CD4-positive, alpha-beta T cell treated with Interleukin-17A for 1 hour (primary cell): ENCODE measurements at places on chromosomes 2 and 18.

GRCh38 chr18:58980991-58981390 is 116.3 kb downstream of the ZNF532 start:
- no peak for DNase-seq

DNA sequence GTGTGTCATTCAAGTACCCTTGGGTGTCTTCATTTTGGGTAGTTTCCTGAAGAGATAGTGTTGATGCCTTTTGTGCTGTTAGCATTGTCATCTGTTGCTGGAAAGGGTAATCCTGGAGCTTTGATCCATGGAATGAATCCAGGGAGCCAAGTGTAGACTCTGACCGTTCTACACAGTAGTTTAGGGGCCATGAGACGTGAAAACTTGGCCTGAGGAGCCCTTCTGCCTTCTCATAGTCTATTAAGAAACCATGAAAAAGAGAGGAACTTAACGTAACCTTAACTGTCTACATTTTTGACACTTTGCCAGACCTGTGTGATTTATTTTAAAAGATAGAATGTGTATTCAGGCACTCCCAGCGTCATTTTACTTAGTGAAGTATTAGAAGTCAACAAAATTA is 194.0 kb downstream of the BABAM2 start:
- no peak for DNase-seq

DNA sequence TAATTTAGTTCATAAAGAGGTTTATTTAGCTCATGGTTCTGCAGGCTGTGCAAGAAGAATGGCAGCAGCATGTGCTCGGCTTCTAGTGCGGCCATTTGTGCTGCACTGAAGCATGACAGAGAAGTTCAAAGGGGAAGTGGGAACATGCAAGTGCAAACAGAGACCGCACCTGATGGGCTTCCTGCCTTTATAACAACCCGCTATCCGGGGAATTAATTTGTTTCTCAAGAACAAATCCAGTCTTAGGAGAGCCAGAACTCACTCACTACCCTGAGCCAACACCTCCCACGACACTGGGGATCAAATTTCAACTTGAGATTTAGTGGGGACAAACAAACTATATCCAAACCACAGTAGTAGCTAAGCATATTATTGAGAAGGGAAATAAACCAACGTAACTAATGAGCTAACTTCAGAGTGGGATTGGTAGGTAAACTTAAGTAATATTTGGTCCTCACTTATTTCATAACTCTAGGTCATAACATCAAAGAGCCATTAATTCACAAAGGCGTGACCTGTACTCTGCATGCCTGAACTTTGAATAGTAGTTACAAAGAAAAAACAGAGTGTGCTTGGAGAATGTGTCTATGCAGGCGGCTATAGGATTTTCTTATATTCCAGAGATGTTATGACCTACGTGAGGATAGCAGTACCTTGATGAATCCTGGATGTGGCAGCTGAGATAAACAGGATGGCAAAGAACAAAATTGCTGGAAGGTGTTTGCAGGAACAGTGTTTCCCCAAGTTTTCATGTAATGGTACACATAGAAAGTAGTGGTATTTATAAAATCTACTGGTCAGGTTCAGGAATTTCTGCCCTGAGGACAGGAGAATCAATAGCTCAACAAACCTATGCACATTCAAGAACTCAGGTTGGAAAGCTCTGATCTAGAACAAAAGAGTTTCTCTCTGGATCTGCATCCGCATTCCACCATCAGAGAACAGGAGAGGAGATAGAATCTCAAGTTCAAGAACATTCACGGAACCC is 845.9 kb upstream of the ID2 start:
- no peak for DNase-seq

DNA sequence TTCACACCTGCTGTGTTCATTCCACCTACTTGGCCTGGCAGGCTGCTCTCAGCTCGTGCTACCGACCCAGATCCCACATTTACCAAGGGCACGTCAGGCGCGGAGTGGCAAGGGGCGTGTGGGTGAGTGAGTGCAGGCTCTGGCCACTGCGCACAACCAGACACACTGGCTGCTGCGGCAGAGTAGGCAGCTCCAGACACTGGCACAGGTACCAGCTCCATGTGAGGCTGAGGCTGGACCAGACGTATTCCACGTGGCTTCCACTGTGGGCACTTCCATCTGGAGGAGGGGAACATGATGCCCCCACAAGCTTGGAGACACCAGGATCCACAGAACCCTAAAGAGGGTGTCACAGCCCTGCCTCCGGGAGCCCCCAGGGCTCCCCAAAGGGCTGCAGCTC is 74.6 kb upstream of the ZNF804A start:
- DNase-seq = no peak

DNA sequence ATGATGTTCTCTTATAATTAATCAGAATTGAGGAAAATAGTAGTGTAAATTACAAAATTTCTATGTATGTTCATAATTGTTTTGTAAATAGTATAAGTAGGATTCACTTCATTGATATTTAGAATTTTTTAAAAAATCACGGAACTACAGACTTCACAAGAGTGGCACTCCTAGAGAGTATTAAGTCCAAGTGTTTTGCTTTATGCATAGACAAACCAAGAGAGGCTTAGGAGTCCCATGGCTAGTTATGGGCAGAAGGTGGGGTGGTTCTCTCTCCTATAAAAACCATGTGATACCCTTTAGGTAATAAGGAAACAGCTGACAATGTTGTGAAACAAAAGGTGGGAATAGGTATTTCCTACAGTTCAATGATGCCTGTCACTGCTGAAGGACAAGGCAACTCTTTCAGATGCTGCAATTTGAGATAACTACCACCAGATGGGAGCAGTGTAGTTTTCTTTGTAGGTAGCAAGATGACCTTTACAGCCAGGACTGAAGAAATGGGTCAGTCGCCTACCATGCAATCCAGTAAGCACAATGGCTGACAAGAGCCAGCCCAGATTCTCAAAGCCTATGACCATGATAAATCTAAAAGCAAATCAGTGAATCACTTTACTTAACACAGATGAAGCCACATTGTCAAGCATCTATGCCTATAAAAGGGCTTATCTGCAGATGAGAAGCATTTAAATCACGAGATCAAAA is 83.9 kb downstream of the AAK1 start:
- peak; percentile 54 for DNase-seq

DNA sequence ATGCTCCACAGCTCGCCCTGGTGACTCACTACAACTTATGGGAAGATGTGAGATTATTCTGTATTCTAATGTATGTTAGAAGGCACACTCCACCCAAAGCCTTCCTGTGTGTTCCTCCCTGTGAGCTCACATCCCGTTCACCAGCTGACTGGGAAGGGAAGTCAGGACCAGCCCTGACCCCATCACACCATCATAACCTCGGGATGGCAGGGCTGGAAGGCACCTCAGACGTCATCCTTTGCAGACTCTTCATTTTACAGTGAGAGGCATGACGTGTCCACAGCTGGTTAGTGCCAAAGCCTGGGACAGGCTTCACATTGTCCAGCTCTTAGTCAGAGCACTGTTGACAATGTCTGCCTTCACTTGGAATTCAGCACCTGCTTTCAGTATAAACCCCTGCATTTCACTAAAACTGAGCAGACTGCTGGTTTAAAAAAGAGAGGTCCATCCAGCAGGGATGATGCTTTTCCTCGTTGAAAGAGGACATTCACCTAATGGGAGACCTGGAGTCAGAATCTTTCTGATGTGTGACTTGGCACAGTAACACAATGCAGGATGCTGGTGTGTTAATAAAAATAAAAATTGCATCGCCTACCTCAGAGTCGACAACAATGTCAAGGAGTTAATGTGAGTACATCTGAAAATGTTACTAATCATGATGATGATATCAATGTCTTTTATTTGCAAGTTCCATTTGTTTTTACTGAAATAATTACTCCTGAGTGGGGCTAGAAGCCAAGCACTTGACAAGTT is 418.0 kb upstream of the TNP1 start:
- no peak for DNase-seq

DNA sequence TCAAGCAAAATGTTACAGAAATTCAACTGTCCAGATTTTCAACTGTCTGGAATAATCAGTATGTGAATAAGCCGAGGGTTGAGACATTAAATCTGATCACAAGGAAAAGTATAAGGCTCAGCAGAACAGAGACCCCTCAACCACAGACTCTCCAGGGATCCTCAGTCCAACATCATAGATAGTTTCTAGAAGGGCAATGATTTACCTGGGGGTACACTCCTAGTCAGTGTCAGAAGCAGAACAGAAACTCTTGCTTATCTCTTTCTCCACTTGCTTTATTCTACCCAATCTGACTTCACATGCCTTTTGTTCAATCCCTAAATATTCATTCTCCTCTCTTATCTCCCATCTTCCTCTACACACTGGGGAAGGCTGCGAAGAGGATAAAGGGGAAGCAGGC is 36.4 kb downstream of the ICOS start:
- no peak for DNase-seq

GRCh38 chr2:188326669-188327301 is 35.1 kb downstream of the GULP1 start:
- no peak for DNase-seq

DNA sequence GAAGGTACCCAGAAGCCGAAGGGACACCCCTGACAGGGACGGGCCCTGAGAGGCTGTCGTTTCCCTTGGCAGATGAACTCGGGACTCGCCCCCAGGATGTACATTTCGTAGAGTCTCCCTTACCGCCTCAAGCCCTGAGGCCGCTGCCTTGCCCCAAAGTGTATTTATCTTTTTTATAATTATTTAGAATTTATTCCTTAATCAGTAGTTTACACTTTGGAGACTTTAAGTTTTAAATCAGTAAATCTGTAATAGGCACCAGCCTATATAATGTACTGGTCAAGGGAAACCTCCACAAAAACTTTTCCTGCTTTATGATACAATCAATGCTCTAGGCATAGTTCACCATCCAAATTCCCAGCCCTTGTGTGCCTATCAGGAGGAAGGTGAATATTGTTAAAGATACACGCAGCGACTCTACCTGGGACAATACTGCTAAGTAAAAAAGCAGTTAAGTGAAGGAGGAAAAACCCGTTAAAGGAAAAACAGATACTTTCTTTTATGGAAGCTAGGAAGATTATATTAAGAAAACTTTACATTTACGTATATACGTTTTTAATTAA is 848 bp downstream of the VRK2 start:
- no peak for DNase-seq

- DNase-seq = peak; percentile 80
Measured at GRCh38 chr18:45686891-45687611, 36.9 kb upstream of the SLC14A1 start.

DNA sequence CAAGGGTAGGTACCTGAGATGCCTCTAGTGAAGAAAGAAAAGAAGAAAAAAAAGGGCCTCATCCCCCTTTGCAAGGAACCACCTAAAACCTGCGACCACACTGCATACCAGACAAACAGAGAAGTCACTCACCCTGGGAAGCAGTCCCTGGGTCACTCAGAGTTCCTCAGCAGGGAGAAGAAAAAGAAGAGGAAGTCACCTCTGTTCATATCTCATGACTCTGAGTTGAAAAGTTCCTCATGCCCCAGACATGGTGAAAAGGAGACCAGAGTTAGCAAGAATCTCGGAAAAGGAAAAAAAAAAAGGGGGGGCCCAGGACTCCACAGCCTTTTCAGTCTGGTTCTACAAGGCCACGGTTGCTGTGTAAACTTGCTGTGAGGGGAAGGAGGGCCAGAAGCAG is 478.4 kb upstream of the NRXN1 start:
- DNase-seq = no peak

DNA sequence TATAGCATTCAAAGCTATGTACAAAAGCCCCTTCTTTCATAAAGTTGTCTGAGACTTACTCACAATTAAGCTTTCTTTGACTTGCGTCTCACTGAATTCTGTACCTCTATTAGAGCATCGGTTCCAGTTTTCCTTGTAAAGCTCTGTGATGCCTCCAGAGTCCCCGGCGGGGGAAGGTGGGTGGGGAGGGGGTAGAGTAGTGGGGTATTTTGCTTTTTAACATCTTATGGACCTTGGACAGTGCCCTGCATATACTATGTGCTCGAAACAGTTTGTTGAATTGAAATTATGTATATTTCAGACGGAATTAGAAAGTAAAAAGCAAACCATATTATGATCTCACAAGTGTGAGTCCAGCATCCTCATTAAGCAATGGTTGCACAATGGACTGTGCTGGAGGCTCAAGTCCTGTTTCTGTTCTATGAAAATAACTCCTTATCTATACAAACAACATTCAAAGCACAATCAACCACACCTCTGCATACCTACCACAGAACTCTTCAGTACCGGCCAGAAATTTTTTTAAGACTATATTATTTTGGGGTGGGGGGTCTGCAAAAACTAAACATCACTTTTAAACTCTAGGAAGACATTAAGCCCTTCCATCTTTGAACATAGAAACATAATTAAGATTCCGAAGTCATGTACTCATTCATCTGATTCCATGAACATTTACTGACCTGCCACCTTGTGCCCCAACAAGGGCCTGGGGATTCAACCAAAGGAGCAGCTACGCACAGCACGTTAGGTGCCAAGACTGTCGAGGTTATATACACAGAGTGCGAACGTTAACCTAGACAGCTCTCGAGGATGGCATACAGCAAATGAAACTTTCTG is 908 bp downstream of the STAT1 start:
- no peak for DNase-seq

DNA sequence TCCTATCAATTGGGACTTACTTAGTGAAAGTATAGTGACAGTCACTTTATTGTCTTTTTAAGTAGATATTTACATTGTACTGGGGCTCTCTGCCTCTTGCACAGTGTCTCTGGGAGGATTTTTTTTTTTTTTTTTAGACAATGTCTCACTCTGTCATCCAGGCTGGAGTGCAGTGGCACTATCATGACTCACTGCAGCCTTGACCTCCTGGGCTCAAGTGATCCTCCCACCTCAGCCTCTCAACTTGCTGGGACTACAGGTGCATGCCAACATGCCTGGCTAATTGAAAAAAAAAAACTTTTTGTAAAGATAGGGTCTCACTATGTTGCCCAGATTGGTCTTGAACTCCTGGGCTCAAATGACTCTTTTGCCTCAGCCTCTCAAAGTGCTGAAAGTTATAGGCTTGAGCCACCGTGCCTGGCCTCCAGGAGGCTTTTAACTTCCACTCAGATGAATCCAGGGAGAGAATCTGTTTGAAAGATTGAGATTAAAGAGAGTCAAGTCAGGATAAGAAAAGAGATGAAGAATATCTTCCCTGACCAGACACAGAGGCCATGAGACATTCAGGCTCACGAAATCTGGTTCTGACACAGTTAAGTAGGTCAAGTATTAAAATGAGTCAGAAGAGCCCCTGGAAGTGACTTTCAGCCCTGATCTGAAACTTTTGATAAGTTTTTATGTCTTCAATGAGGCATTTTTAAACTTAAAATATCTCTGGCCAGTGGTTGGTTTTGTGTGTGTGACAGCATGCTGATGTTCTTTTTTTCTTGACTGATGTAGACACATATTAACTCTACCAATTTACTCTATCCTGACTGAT is 18.3 kb downstream of the ARHGEF33 start:
- DNase-seq = no peak

- DNase-seq = peak; percentile 52
Measured at GRCh38 chr2:120253021-120253882, 600 bp downstream of the RALB start.
